ENCODE measurements at places on chromosomes 5 and 9.

- DNase-seq = no peak
Measured at GRCh38 chr5:173314166-173314952, 13.9 kb downstream of the STC2 start.

GRCh38 chr9:78001946-78002731 lies 29.5 kb downstream of the GNAQ start:
- DNase-seq = no peak

DNA sequence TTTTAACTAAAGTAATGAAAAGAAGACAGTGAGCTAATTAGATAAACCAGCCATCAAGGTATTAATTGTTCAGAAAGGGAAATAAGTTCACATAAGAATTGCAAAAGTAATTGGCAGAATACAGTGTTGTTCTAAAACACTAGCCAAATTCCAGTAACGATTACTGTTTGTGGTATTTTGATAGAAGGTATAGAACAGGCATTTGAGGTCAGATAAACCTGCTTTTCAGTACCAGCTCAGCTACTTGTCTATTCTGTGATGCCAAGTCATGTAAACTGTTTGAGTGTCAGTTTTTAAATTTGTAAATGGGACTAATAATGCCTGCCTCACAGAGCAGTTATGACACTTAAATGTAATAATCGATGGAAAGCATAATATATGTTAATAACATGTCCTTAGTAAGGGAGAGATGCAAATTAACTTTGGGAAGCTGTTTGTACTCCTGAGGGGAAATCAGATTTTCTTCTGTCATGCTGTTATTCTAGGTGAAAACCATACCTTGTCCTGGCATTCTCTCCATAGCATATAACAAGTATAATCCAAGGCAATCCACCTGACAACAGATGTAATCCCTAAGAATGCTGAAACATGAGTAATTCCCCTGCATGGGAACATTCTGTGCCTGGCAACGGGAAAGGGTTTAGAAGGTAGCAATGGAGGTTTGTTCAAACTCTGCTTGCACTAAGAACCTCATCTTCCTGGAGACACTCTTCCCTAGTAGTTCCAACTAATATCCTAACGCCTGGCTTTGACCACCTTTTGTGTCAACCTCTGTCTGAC lies 509.5 kb upstream of the PAPPA start:
- DNase-seq = no peak

GRCh38 chr5:24749701-24750100 lies 104.9 kb upstream of the CDH10 start:
- no peak for DNase-seq

- no peak for DNase-seq
Measured at GRCh38 chr5:33808699-33809098, 83.1 kb downstream of the ADAMTS12 start.

- DNase-seq = no peak
Measured at GRCh38 chr9:83964973-83965349, 15.1 kb downstream of the HNRNPK start.

- no peak for DNase-seq
Measured at GRCh38 chr9:33011831-33012230, 10.4 kb upstream of the APTX start.

DNA sequence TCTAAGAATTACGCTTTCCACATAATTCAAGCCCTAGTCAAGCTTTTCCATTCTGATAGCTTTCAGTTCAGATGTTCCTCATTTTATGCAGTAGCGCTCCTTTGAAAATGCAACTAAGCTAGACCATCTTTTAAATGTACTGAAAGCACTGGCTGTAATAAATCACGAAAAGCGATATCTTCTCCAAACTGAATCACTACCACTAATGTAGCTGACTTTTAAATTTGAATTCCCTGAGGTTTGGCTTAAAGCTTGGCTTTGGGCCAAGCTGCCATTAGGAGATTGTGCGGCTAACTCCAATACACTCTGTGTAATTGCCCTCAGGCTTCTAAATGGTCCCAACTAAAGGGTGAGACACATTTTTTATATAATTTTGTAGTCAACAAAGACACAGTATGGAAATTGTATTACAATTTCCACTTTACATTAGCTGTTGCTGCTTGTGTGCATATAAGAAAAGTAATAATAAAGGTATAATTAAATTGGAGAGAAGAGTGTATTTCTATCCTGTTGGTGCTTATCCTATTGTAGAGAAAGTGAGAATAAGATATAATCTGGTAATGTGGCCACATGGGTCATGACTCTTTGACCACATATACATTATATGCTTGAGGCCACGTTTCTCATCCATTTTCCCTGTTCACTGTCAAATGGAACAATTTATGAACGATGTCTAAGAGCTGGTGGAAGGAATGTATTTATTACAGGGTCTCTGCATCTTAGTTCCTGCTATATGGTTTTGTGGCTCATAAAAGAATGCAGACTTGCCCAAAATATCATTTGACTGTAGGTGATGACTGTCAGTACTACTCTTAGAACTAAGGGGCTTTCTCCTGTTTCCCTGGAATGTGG lies 118.7 kb upstream of the TAF11L2 start:
- DNase-seq = no peak

DNA sequence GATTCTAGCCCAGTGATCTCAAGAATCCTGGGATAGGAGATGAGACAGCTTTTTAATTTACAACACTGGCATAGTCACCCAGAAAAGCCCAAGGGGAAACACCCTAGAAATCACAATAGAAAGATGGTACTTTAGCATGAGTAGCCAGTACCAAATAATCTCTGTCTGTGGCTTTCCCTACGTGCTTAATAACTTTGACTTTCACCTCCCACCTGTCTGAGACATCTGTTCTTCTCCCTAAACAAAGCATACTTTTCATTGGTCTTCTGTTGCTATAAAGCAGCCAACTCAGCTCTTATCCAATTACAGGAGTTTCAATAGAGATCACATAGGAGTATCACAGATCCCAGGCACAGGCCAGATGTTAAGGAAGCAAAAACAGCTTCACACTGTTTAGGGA lies 10.4 kb downstream of the MARCHF3 start:
- no peak for DNase-seq

GRCh38 chr9:29691758-29692407 lies 2118.6 kb upstream of the C9orf72 start:
- no peak for DNase-seq

DNA sequence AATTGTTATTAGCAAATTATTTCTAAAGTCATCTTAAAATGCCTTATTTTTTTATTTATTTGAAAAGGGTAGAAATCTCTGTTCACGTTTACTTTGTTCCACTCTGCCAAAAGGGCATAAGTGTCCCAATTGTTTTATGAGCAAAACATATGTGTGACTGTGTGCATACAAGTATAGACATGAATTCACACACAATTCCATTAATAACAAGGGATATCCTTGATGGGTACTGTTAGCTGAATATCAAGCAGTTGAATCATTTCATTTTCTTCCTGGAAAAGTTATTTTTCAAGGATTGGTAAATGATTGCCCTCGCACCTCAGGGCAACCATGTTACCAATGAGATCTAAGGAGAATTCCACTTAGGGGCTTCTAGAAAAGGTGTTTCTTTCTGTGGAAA lies 92.1 kb upstream of the TAF11L2 start:
- no peak for DNase-seq

- no peak for DNase-seq
Measured at GRCh38 chr9:108535526-108535925, 320.3 kb downstream of the ACTL7B start.

- DNase-seq = no peak
Measured at GRCh38 chr5:118937393-118938061, 50.8 kb downstream of the DTWD2 start.
